ENCODE measurements at places on chromosomes 13 and 19.
A peak's percentile ranks its signal among the peaks of the same experiment; 100 is the strongest.

GRCh38 chr19:1605236-1606137 is at the start of gene UQCR11:
TSS of gene UQCR11 (minus strand) at chr19:1605462. CDS start at chr19:1605409, 53 bp downstream.
- DNase-seq, result peak; percentile 97

DNA sequence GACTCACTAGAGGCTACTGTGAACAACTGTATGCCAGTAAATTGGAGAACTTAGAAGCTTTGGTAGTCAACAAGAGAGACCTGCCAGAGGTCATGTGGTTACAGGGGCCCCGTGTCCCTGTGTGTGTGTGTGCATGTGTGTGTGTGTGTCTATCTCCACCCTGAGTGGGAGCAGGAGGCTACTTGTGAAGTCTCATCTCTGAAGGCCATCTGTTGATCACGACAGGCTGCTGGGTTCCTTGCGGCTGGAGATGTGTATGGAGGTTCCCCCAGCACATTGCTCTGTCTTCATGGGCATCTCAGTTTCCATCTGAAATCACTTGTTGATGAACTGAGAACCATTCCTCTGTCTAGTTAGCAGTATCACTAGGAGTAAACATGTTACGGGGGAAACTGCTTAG is 58.2 kb upstream of the TEX29 start:
- DNase-seq, result no peak

DNA sequence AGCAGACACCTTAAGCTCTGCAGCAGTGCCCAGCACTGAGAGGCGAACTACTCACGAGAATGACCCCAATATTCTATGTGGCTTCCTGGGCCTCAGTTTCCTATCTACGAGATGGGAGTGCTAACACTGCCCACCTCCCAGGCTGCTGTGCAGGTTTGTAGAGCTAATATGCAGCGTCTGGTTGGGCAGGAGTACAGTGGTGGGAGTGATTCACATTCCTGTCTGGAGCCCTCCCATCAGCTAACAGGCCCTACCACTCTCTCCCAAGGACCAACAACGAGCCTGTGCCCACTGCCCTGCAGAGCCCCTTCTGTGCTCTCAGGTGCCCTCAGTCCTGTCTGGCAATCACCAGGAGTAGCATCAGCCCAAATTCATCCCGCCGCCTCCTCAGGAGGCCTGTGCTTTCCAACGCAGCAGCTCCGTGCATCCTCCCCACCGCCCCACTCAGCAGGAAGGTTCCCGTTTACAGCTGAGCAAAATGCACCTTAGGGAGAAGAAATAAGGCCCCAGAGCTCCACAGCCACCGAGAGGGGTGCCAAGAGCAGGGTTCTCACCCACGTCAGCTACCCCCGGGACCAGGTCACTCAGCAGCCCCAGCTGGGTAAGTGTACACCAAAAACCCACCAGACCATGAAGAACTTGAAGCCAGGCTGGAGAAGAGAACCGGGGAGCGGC is 6.6 kb downstream of the AKT2 start:
- DNase-seq, result no peak

- DNase-seq, result no peak
These were observed 112.5 kb upstream of the SLC7A1 start for GRCh38 chr13:29707876-29708543.

DNA sequence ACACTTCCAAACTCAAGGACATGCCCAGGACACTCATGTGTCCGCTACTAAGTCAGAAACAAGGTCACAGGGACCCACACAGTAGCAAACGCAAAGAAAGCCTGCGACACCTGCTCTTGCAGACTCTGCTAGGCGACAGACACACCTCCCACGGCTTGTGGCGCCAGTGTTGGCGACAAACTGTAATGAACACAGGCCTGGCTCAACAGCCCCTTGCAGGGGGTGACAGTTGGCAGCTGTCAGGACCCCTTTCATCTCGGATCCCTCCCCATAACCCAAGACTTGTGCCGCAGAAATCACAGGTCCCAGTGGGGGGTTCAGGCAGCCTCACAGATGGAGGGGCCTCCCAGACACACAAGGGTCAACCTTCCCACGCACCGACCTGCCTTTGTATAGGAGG is 364 bp downstream of the CKM start:
- DNase-seq, result no peak

DNA sequence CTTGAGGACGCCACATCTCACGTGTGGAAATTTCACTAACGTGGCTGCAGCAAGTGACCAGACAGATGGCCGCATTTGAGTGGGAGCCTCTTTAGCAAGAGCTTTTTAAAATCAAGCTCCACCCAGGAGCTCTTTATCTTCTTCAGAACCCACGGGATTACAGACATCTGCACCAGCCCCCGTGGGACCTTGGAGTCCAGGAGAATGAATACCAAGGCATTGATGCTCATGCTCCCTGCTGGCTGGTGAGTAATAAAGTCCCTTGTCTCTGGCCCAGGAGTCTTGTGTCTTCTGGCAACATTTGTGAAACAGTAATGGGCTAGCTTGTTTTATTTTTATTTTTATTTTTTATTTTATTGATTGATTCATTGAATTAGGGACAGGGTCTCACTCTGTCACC is 64.4 kb downstream of the TRPM4 start:
- no peak for DNase-seq

- no peak for DNase-seq
These were observed 9.3 kb downstream of the IRF2BP1 start for GRCh38 chr19:45876411-45877197.

DNA sequence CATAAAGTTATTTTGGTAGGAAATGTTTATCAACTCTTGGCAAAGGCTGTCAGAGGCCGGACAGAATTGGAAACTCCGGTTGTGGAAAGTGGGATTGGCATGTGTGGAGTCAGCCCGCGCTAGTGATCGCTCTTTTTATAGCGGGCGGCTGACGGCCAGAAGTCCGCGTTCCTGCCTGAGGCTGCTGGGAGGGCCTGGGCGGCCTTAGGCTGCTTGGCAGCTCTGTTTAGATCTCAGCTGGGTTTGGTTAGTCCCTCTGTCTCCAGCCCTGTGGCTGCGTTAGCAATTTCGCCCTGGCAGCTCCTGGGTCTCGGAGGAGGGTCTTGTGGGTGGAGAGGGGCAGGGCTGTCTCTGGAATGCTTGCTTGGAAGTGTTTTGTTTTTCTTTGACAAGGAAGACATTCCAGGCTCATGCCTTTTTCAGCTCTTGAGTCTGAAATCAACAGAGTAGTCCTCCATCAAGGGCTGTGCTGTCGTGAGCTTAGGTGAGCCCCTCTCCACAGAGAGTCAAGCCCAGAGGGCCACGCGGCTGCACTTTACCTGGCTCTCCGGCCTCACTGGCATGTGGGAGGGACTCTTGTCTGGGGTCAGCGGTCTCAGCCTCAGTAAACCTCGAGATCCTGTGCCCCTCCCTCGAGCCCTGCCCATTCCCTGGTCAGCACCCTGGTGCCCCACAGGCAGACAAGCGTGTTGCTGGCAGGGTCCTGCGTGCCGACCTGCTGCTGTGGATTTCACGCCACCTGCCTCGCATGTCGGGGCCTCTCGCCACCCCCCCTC is 22.5 kb downstream of the DOT1L start:
- DNase-seq, result peak; percentile 89

DNA sequence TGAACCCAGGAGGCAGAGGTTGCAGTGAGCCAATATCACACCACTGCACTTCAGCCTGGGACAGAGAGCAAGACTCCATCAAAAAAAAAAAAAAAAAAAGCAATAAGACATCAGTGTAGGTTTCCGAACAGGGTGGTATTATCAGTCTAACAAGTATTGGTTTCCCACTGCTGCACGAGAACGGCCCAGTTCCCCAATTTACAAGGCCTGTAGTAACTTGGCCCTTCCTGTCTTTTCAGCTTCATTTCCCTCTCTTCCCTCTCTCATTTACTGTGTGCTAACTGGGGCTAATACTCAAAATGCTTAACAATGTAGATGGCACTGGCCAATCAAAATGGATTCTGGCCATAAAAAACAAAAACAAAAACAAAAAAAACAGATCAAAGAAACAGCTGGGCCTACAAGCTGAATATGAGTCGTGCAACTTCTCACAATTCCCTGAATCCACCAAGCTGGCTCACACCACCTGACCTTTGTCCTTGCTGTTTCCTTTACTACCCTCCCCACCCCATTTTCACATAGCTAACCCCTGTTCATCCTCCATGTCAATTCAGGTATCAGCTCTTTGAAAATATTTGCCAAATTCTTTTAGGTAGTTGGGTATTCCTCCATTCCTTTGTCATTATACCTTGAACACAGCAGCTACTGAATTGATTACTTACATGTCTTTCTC is 2.4 kb downstream of the TEX101 start:
- no peak for DNase-seq

DNA sequence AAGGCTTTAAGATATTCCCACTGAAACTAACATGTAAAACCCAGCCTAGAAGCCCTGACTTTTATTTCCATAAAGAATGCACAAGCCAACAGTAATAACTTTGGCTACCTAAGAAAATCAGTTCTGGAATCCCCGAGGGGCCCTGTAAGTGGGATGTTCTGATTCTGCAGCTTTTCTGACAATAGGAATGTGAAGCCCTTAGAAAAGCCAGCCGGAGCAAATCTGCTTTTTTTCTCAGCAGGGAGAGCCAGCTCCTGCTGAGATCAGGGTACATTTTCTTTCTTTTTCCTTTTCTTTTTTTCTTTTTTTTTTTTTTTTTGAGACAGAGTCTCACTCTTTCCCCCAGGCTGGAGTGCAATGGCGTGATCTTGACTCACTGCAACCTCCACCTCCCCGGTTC is 8.0 kb upstream of the GARRE1 start:
- DNase-seq, result no peak

GRCh38 chr13:45219123-45219891 is 18.5 kb upstream of the KCTD4 start:
- DNase-seq, result no peak

GRCh38 chr19:47005873-47006272 is 13.8 kb upstream of the NPAS1 start:
- DNase-seq, result no peak

- DNase-seq, result peak; percentile 87
These were observed 2.1 kb downstream of the DAPK3 start for GRCh38 chr19:3968556-3969434.

DNA sequence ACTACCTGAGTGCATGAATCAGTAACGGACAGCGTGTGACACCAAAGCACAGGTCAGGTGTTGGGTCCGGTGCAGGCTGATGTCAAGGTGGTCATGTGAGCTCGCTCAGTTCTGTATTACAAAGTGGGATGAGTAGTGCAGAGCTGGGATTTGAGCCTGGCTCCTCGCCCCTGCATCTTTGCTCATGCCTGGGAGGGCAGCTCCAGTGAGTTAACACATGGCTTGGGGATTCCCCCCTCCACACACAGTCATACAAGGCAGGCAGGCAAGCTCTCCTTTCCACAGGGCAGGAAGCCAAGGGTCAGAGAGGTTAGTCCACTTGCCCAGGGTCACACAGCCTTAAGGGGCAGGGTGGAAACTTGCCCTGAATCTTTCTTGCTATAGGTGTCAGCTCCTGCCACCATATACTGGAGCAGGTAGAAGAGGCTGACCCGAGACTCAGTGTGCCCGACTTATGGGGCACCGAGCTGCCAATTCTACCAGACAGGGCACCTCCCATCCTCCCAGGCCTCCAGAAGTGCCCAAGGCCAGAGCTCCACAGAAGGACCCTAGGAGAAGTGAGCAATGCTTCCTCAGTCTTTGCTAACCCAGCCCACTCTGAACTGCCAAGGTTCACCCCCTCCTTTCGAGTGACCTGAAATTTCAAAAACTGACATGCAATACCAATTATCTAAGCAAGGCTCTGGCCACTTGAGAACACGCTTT is 35.4 kb downstream of the ZNF787 start:
- DNase-seq, result peak; percentile 44

GRCh38 chr13:114063545-114064449 is 68.6 kb downstream of the RASA3 start:
- no peak for DNase-seq

- no peak for DNase-seq
These were observed 33.9 kb upstream of the FAM216B start for GRCh38 chr13:42747399-42747873.

DNA sequence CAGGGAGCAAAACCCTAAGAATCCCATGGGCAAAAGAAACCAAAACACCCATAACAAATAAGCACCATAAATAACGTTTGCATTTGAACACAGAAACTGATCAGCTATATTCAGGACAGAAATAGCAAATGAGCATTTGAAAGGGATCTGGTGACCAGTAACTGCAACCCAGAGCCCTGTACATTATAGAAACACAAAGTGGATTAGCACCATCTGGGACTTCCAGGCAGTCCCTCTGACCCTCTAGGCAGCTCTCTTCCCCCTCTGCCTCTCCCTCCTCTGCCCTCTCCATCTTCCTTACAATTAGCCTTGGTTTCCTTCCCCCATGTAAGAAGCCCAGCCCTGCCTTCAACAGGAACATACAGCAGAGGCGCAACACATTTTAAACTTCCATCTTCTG is 215.0 kb downstream of the DCLK1 start:
- DNase-seq, result no peak

- peak; percentile 71 for DNase-seq
These were observed 27.5 kb upstream of the SHKBP1 start for GRCh38 chr19:40549007-40549708.

DNA sequence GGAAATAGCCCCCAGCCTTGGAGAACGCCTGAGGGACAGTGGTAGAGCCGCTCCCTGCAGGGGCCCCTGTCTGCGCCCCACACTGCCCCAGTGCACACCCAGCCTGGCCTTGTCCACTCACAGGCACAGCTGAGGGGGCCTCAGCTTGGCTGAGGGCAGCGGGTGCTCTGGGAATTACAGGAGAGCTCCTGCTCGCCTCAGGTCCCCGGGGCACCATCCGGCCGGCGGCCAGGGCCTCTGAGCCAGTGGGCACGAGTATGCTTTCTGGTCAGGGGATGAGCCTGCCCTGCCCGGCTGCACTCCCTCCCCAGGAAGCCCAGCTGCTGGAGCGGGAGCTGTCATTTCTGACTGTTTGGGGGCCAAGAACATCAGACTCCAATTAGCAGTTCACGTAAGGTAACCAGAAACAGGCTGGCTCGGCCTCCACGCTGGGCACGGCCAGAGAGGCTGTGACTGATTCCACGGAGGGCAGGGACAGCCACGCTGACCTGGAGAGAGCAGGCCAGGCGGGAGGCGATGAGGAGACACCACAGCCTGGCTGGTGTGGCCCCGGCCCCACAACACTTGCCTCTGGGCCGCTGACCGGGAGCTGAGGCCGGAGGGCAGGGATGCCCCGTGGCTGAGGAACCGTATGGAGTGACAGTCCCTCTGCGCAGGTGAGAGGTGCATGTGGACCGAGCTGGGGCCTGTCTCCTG is 15.4 kb downstream of the CEBPG start:
- peak; percentile 63 for DNase-seq

DNA sequence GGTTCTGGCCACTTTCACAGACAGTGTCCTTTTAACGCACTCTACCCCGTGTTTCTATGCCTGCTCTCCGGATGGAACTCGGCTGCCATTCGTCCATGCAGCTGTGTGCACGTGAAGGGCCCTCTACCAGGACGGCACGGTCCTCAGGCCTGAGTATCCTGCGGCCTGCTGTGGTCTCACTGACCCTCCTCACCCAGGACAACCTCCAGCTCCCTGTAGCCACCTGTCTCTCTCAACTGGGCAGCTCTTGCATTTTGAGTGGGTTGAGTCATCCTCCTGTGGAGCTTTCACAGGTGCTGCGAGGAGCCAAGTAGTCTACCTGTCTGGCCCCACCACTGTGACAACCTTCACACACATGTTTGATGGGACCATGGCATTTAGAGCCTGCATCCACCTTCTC is 321.7 kb upstream of the TSHZ3 start:
- no peak for DNase-seq

Measured in sciatic nerve (tissue), 2 donors.